Urothelium cell line (cell line): ENCODE measurements at places on chromosomes 6 and 20.

DNA sequence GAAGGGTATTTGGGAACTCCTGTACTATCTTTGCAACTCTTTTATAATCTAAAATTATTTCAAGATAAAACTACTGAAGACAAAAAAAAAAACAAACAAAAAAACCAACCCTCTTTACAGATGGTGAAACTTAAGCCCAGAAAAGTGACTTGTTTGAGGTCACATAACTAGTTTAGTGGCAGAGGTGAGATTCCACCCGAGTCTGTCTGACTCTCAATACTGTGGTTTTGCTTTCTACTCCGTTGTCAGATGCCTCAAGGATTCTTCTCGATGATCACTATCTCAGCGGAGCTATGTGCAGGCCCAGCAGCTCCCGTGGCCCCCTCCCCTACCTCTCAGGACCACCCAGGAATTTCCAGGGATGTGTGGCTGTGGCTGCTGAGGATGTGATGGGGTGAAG, 36.1 kb upstream of the KCNB1 start:
- no peak for DNase-seq

- peak; percentile 48 for DNase-seq
These were observed 5.3 kb upstream of the SERPINB6 start for GRCh38 chr6:2976571-2977085.

DNA sequence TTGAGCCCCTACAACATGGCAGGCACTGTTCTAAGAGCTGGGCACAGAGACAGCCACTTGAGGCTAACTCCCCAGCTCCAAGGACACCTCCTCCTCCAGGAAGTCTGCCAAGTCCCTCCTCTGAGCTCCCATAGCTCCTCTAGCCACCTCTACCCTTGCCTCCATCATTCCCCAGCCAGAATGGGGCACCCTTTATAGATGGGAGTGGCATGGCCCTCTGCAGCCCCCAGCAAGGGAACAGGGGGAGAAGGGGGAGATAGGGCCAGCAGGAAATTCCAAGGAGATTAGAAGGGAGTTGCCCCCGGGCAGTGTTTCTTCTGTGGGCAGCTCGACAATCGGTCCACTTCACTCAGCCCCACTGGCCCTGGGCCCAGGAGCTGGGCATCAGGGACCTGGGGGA, 19.7 kb upstream of the TLDC2 start:
- DNase-seq: no peak

- DNase-seq: no peak
These were observed 225.2 kb downstream of the SMOC2 start for GRCh38 chr6:168666170-168666569.

GRCh38 chr6:3363296-3364025, 93.4 kb downstream of the SLC22A23 start:
- DNase-seq: peak; percentile 47

DNA sequence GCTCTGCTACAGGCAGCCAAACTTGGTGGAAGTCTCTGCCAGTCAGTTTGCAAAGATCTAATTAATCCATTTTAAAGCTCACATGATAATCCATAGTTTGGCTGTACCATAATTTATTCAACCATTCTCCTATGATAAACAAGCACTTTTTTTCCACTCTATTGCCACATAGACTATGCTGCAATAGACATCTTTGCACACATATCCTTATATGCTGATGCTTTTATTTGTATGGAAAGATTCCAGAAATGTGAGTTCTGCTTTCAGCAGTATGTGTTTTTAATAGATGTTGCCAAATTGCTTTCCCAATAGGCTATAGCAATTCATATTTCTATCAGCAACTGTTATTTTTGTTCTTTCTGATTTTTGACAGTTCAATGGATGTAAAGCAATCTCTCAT, 628.0 kb downstream of the KIF16B start:
- no peak for DNase-seq

GRCh38 chr6:95408111-95408510, 169.2 kb upstream of the MANEA start:
- DNase-seq: no peak

DNA sequence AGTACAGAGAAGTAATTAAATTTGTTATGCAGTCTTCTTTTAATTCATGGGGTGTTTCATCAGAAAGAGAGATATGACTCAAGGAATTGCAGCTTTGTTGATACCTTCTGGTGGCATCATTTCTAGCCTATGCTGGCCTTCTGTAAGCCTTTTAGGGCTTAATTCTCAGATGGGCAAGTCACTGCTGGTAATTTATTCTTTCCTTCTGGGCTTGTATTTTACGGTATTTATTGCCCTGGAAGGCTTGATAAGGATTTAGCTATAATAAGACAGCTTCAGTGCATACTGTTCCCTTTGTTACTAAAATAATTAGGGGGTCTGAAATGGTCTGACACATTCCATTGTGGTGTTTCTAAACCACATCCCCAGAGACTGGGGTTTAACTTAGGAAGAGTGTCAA, 57.9 kb upstream of the EMILIN3 start:
- no peak for DNase-seq

DNA sequence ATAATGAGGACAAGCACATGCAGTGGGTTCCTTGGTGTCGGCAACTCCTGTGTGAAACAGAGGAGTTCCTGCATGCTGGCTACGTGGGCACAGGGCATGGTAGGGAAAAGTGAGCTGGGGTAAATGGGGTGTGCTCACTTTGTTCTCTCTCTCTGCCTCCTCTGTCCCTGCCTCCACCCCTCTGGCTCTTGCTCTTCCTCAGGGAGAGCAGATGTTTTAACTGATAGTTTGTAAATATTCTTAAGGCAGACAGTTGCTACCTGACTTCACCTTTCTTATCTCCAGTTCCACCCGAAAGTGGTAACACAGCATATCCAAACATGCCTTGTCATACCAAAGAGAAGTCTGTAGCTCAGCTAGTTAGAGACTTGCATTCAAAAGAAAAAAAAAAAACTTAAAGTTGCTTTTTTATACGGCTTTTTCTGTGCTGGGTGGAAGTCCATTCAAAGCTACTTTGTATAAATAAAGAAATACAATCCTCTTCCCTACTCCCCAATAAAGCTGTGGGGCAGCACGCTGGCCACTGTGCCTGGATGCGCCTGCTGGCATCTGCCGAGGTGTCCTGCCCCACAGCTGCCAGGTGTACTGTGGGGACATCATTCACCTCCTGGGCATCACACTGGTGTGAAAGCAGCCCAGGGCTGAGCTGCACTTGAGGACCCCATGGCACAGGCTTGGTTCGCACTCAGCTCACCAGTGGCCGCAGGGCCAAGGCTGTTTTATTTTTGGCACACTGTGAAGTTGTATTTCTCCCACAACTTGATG, 93.6 kb downstream of the FOXC1 start:
- no peak for DNase-seq

DNA sequence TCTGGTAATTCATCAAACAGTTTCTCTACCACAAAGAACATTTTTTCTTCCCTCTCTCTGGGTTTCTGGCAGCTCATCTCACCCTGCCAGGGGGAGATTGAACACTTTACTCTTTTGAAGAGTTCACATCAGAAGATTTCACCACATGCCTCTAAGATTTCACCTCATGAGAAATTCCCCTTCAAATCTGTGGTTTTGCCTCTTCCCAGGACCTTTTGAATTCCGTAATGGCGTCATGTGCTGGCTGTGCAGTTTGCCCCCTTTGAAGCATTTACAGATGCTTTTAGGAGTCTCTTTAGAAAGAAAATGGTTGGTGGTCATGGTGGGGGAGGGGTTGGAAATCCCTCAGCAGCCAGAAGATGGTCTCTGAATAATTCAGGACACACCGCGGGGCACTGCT, 486.1 kb downstream of the QKI start:
- no peak for DNase-seq

- DNase-seq: no peak
These were observed 120.0 kb downstream of the TMEM242 start for GRCh38 chr6:157203312-157203744.

- DNase-seq: no peak
These were observed 5.7 kb downstream of the VTA1 start for GRCh38 chr6:142152746-142153145.

DNA sequence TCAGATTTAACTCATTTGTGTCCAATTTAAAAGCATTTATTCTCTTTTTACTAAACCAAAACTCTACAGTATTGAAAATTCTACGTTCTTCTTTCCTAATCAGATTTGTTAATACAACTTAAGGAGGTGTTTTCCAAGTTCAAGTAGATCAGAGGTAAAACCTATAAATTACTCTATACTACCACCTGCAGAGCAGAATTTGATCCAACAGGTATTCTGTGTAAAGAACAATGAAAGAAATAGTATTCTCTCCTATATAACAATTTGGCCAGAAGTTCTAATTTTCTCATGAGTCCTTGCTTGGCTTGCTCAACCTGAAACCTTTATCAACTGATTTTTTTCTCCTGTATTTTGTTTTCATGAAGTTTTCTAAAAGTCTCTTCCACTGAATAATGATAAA, 28.5 kb upstream of the DST start:
- DNase-seq: no peak

DNA sequence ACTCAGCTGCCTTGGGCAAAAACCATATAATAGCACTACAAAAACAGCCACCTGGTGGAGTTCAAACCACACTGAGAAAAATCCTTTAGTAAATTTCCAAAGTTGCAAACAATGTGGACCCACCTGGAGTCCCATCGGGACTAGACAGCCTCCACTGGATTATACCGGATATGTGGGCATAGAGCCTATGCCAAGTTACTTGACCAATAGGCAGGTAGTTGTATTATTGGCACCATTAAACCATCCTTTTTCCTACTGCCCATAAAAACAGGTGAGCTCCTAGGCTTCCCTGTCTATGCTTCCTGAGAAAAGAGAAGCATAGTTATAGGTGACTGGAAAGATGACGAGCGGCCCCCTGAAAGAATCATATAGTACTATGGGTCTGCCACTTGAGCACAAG, 51.7 kb upstream of the ADGRF4 start:
- DNase-seq: no peak

GRCh38 chr6:108598305-108598863, 37.7 kb downstream of the FOXO3 start:
- no peak for DNase-seq

DNA sequence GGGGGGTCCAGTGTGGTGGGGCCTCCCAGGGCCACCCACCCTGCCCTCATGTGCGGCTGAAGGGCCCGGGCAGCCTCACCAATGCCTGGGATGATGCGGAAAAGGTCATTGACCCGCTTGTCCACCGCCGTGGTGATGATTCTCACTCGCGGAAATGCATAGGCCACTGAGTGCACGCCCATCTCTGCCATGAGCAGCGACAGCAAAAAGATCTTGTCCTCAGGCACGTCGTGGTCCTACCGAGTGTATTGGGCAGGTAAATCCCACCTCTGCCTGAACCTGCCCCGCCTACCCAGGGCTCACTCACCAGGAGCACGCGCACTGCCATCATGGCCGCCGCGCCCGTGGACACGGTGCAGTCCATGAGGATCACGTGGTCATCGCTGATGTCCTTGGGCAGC, 16.1 kb downstream of the UCKL1 start:
- DNase-seq: no peak

- no peak for DNase-seq
These were observed 29.4 kb downstream of the PPP1R16B start for GRCh38 chr20:38834868-38835267.

- DNase-seq: no peak
These were observed 40.9 kb downstream of the PHACTR3 start for GRCh38 chr20:59645271-59645670.
